ENCODE measurements at places on chromosomes 5 and 9.

DNA sequence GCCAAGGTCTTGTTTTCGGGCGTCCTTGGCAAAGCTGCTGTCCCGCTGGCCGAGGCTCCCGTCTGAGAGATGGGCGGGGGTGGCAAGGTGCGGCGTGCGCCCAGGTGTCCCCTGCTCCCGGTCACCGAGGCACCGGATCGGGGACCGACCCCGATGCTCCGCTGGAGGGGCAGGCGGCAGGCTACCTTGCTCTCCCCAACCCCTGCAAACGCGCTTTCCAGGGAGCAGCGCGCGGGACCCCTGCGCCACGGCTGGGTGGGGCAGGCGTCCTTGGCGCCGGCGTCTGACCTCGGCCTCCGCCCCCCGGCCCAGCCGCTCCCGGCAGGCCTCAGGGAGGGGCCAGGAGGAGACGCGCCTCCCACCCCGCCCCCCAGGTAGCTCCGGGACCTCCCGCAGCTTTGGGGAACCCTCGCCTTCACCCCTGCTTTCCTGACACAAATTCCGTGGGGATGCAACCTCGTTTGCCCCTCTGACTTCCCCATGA is 551 bp downstream of the N4BP3 start:
- DNase-seq, result no peak

- no peak for DNase-seq
Measured at GRCh38 chr5:112371067-112371466, 48.0 kb downstream of the EPB41L4A start.

GRCh38 chr9:33721674-33722358 is 73.5 kb upstream of the PRSS3 start:
- peak; percentile 44 for DNase-seq

DNA sequence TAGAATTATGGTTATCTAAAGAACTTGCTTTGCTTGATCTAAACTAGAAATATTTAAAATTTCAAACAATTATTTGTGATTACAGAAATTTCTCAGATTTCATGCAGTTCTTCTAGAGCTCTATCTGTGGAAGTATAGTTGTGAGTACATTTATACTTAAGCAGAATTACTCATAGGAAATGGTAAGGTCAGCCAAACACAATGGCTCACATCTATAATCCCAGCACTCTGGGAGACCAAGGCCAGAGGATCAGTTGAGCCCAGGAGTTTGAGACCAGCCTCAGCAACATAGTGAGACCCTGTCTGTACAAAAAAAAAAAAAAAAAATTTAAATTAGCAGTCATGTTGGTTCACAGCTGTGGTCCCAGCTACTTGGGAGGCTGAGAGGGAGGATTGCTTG is 71.0 kb downstream of the INVS start:
- DNase-seq, result no peak

DNA sequence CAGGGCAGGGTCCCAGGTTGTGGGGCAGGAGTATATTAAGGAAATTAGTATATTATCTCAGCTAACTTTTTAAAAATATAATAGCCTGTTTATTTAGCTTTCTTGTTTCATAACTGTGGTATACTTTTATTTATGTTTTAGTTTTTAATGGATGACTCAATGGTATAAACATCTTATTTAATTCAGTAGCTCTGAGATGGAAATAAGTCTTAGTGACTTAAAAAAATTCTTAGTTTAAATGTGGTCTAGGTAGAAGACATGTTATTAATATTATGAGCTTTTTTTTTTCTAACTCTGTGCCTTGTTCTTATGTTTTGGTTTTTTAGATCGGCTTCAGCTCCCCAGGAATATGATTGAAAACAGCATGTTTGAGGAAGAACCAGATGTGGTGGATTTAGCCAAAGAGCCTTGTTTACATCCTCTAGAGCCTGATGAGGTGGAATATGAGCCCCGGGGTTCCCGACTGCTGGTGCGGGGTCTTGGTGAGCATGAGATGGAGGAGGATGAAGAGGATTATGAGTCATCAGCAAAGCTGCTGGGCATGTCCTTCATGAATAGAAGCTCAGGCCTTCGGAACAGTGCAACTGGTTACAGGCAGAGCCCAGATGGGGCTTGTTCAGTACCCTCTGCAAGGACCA is 43.1 kb downstream of the LNPEP start:
- DNase-seq, result no peak

GRCh38 chr5:150278916-150279315 is 10.7 kb downstream of the CAMK2A start:
- peak; percentile 57 for DNase-seq

GRCh38 chr9:121641224-121641611 is 10.2 kb upstream of the DAB2IP start:
- DNase-seq, result no peak

DNA sequence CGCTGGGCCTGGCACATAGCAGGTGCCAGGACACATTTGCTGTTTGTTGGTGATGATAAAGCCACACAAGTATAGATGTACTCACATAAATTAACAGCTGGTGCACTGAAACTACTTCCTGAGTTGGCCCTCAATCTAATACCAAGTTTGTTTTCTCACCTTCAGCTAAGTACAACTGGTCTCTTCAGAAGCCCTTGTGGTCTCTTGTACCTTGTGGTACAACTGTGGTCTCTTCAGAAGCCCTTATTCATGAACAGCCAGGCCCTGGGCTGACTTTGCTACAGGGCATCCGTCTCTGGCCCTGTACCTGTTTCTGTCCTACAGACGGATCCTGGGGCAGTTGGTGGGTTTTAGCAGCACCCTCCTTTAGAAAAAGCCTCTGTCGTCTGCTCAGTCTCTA is 81.5 kb downstream of the DAB2IP start:
- DNase-seq, result no peak

- DNase-seq, result no peak
Measured at GRCh38 chr5:164341056-164341619, 835.7 kb downstream of the MAT2B start.

DNA sequence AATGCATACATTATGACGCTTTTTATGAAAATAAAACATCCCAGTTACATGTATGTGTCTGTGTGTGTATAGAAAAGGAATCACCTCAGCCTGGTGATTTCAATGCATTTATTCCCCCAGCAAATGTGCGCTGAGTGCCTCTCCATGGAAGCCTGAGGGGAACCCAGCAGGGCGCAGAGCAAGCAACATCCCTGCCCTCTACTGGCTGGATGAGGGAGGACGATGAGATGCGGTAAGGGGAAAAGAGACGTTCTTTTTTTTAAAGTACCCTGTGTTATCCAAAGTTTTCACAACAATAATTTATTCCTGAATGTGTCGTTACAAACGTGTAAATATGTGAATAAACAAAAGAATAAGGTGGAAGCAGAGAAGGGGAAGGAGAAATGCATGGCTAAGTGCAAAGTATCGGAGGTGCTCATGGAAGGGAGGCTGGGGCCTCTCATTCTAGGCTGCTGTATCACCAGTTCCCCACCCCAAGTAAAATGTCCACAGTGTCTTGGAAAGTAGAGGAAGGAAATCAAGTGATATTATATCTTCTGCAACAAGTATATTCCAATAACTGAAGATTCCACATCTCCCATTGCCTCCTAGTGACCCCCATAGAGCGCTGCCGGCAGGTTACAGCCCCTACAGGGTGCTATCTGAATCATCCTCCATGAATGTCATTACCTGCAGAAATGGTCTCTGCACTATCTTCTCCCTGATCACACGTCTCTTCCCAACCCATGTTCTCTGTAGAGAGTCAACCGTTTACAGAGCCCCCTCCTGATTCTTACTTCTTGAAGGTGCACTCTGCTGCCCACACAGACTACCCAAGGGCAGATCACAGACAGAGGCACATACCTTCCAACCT is 13.0 kb upstream of the ABLIM3 start:
- DNase-seq, result no peak

- no peak for DNase-seq
Measured at GRCh38 chr9:71929791-71930440, 18.5 kb downstream of the C9orf85 start.

- peak; percentile 47 for DNase-seq
Measured at GRCh38 chr9:21656776-21657674, 145.4 kb upstream of the MTAP start.

GRCh38 chr9:124452841-124453585 is 2.8 kb downstream of the ADGRD2 start:
- no peak for DNase-seq

DNA sequence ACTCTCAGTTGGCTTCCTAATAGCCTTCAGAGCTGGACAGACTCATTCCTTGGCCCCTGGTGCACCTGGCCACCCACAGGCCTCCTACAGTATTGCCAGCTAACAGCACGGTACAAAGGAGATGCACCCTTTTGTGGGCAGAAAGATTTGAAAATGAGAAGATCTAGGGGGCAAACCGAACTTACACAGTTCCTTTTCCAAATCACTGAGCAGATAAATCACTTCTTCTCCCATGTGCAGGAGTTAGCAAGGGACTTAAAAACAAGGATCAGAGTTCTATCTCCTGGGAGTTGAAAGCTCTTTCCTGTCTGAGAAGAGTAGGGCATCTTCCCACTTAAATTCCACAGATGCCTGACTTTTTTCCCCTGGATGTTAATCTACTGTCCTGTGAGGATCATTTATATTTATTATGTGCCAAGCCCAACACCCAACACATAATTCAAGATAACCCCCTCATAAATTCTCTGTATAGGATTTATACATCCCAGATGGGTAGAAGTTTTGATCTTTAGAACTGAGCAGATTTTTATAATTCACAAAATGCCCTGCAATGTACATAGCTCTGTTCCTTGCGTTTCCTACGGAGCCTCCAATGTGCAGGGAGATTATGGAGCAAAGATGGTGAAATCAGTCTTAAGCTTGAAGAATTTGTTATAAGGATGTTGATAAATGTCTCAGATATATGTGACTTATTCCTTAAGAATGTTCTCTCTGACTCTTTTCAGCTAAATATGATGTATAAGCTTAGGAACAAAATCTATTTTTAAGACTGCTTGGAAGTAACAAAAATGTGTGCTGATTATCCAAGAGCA is 207.2 kb upstream of the DAPK1 start:
- peak; percentile 56 for DNase-seq

DNA sequence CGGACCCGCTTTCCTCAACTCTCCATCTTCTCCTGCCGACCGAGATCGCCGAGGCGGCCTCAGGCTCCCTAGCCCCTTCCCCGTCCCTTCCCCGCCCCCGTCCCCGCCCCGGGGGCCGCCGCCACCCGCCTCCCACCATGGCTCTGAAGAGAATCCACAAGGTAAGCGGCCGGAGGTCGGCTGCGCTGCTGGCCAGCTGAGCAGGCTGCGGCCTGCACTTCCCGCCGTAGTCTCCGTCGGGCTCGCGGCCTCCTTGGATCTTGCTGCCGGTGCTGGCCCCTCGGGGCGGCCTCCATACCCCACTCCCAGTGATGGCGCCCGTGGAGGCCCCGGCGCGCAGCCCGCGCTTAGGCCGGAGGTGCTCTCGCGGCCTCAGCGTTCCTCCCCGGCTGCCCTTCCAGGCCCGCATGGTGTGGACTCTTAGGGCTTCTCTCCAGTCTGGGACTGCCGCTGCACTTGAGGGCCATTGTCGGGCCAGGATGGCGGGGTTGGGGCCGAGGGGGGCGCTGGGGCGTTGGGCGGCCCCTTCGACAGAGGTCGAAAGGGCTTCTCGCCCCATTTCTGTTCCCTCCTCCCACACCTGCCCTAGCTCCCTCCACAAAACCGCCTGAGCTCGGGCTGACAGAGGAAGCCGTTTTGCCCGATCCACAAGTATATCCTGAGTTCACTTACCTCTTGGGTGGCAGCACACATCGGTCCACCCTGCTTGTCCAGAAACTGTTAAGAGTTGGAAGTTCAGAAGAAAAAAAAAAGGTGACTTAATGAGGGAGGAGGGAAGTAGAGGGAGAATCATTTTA is 714 bp downstream of the UBE2D2 start:
- DNase-seq, result no peak

GRCh38 chr5:30112867-30113266 is 1080.6 kb upstream of the CDH6 start:
- no peak for DNase-seq

- DNase-seq, result no peak
Measured at GRCh38 chr9:13181652-13182051, 97.8 kb downstream of the MPDZ start.

DNA sequence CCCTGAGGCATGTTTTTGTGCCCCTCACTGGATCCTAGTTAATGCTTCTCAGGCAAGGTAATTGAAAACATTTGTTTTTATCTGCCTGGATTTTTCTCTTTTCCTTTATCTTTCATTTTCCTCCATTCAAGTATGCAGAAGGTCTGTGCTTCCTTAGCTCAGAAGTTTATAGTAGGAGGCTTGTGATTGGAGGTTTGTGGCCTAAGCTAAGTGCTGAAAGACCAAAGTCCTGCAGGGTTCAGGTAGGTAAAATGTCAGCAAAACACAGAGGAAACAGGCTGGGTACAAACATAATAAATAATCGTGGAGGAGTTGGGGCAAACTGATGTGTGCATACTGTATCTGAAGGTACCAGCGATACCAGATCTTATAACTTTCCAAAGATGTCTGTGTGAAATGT is 230.9 kb upstream of the KLF4 start:
- DNase-seq, result no peak

GRCh38 chr5:168312606-168313295 is 21.3 kb downstream of the WWC1 start:
- no peak for DNase-seq

- DNase-seq, result no peak
Measured at GRCh38 chr5:79077680-79078365, 8.3 kb downstream of the BHMT2 start.

GRCh38 chr9:111966124-111966723 is 69.6 kb downstream of the UGCG start:
- DNase-seq, result no peak

DNA sequence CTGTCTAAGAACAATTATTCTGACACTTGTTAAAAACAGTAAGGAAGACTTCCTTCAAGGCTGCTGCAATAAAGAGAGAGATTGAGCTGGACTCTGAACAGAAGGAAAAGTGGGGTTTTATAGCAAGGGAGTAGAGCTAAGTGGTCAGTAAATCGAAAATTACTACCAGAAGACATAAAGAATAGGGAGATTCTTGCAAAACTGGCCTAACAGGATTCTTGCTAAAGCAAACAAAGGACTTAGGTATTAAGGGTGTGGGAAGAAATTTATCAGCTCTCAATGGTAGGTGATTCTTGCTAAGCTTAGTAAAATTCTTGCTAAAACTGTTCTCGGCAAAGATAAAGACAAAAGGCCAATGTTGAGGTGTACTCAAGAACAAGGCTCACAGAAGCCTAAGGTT is 300.5 kb downstream of the SLCO4C1 start:
- no peak for DNase-seq

Measured in HS-5 (cell line).